ENCODE measurements at places on chromosomes 3 and 15.

DNA sequence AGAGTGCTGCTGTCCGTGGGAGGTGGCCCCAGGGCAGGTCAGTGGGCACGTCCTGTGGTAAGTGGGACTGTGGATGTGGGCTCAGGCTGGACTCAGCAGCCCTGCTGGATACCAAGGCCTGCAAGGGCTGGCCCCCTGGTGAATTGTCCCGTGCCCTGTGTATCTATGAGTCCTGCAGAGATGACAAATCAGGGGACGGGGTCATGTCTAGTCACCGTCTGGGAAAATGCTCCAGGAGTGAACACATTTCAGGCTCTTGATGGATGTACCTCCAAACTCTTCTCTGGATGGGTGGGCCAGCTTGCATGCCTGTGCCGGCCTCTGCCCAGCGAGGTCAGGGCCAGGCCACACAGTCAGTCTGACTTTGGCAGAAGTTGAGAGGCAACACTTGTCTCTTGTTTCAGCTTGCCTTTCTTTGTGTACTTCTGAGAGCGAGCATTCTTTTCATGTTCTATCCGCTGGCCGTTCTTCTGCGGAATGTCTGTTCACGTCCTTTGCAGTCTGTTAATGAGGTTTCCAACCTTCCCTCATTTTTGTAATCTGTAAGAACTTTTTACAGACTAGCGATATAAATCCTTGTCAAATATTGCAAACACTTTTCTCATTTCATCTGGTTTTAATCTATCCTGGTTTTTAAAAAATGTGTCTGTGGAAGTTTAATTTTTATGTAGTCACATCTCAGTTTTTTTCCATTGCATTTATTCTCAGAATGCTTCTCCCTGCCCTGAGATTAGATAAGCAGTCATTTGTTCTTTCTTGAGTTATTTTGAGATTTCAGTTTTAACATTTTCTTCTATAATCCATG is 11.4 kb upstream of the STAB1 start:
- DNase-seq = no peak

- no peak for DNase-seq
These were observed 1.9 kb downstream of the C3orf22 start for GRCh38 chr3:126556637-126557414.

DNA sequence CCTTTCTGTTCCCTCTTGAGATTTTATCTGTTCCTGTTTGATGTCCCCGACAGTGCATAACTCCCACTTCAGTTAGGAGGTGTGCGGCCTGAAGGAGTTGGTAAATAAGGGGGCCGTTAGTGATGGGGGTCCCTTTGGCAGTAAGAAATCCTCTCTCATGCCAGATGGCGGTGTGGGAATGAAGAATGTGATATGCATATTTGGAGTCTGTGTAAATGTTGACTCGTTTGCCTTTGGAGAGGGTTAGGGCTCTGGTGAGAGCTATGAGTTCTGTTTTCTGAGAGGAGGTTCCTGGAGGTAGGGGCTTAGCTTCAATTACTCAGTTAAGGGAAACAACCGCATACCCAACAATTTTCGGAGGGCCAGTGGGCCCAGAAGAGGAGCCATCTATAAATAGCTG is 38.8 kb upstream of the RNF7 start:
- DNase-seq = no peak

GRCh38 chr15:25693321-25694238 is 169.5 kb downstream of the ATP10A start:
- no peak for DNase-seq
